Naive thymus-derived CD4-positive, alpha-beta T cell (primary cell): ENCODE measurements at places on chromosomes 3 and 15. TPM values are rescaled to one million over a fixed set of nuclear protein-coding genes. Genes with fewer than 3 reads are reported as not detected.

IL20RB gene
- 2.0 and 2.4 TPM in 2 replicates for total RNA-seq

CLDN1 gene
- total RNA-seq: not detected

MAP1A gene
- total RNA-seq: 13.0 and 13.6 TPM in 2 replicates

DNA sequence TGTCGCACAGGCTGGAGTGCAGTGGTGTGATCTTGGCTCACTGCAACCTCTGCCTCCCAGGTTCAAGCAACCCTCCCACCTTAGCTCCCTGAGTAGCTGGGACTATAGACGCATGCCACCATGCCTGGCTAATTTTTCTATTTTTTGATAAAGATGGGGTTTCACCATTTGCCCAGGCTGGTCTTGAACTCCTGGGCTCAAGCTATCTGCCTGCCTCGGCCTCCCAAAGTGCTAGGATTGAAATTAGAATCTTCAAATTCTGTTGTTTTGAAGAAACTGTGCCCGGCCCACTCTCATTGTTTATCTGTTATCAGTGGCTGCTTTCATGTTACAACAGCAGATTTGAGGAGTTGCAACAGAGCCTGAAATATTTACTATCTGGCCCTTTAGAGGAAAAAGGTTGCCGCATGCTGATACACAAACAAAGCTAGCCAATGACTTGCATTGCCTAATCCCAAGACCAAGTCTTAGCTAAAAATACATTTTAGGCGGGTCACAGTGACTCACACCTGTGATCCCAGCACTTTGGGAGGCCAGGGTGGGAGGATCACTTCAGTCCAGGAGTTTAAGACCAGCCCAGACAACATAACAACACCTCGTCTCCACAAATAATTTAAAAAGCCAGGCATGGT, 43.2 kb upstream of the PPP4R2 start:
- DNase-seq: no peak

- DNase-seq: no peak
Observed at GRCh38 chr15:73688455-73688854, 4.3 kb downstream of the CD276 start.

GPR62 gene
- not detected for total RNA-seq

- DNase-seq: no peak
Observed at GRCh38 chr3:109977897-109978296, 640.6 kb upstream of the DPPA4 start.

DNA sequence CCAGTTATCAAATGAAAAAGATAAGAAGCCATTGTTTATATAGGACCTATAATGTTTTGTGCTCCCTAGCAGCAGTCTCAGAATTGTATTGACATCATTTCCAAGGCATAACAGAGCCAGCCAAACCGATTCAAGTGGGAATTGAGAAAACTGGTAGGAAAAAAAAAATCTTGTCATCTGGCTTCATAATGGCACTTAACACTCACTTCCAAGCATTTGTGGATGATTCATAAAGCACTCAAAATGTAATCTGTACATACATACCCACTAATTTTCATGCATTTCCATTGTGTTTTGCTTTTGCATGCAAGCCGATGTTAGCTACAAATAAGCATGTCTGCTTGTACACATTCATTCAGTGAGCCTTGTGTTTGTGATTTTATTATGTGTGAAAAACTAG, 18.6 kb upstream of the TRPC1 start:
- DNase-seq: no peak

A4GNT gene
- total RNA-seq: not detected
